Activated T-cell treated with anti-CD3 and anti-CD28 coated beads for 1 hour (primary cell): ENCODE measurements at places on chromosomes 3 and 15.

DNA sequence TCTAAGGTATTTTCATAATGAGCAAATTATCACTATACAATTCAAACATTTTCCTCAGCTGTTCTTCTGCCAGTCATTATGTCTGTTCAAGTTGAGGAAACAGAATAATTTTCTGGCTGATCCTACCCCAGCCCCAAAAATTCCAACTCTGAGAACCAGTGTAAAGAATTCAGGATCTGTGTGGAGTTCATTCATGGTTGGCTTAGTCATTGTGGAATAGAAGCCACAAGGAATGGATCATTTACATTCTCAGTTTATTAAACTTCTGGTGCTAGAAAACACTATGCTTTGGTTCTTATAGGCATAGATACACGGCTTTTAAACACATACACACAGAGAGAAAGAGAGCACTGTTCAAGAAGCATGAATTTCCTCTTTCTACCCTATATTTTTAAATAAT lies 134.6 kb downstream of the CMSS1 start:
- DNase-seq: no peak

- no peak for DNase-seq
Measured at GRCh38 chr3:40847551-40847992, 322.8 kb downstream of the ZNF621 start.

DNA sequence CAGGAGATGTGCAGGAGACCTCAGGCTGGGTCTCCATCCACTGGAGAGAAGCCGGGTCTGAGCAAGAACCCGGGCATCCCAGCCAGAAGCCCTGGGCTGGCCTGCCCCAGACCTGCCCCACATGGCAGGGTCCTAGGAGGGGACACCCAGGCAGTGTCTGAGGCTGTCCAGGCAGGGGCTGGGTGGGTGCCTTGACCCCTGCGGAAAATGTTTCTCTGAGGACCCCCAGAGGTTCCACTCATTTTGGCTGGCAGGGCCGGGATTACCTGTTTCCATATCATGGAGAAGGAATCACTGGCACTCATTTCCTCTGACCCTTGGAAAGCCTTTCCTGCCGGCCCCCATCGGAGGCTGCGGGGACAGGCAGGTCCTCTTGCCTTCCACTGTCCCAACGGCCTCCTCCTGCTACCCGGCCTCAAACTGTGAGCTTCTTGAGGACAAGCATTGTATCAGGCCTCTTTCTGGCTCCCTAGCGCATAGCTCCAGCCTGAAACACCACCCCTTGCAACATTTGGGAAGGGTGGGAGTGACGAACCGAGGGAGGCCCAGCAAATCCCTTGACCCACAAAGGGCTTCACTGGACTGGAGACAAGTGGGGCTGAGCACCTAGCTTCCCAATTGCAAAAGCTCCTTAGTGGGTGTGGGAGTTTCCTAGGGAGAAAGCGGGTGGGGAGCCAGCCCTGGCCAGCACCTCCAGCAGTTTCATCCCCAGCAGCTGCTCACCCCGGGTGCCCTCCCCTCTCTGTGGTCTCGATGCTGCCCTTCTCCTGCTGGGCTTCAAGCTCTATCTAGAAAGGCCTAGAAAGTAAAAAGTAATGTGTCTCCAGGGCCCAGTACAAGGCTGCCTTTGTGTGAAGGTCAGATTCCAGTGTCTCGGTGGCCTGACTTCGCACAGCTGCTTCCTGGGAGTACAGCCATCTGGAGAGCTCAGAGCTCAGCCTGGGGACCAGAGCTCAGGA lies 29.7 kb downstream of the ACSBG1 start:
- no peak for DNase-seq

DNA sequence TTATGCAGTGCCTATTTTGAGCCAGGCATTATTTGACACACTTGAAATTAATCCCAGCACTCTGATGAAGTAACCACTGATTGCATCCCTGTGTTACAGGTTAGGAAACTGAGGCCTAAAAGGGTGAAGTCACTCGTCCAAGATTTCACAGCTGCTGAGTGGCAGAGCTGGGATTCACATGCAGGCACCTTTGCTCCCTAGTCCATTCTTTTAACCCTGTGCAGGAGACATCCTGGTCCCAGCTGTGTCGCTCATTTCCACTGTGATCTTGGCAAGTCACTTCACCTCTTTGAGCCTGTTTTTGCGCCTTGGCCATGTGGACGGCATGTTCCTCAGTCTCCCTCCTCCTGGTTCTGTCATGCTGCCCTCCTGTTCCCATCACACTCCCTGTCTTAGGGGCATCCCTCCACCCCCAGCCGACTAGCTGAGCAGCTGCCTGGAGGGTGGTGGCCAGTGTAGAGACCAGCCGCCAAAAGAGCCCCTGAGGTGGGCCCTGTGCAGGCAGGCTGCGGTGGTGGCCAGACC lies 70.6 kb downstream of the SMAD6 start:
- no peak for DNase-seq

GRCh38 chr3:129972301-129972700 lies 2.2 kb upstream of the TRH start:
- DNase-seq: no peak

DNA sequence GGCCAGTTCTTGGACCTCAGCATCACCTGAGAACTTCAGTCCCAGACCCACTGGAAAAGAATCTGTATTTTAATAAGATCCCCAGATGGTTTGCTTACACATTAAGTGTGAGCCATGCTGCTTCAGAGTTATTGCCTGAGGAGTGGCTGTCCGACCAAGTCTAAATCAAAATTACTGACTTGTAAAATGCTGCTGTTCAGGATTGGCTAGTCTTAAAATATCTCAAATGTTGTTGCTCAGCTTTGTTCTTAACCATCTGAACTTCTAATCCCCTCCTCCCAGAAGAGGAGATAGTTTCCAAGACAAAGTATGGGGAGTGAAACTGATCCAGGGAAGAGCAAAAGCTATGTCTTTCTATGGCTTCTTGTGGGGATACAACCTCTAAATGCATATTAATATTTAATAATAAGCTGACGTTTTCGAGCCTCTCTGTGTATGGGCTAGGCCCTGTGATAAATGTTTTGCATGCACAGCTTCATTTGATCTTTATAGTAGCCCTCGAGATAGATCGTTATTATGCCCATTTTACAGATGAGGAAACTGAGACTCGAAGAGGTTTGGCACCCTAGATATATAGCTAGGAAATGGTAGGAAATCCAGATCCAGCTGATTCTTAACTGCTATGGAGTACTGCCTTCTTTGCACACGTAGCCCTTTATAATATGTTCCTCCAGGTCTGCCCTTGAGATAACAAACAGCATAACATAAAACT lies 52.2 kb downstream of the DNASE1L3 start:
- DNase-seq: no peak

DNA sequence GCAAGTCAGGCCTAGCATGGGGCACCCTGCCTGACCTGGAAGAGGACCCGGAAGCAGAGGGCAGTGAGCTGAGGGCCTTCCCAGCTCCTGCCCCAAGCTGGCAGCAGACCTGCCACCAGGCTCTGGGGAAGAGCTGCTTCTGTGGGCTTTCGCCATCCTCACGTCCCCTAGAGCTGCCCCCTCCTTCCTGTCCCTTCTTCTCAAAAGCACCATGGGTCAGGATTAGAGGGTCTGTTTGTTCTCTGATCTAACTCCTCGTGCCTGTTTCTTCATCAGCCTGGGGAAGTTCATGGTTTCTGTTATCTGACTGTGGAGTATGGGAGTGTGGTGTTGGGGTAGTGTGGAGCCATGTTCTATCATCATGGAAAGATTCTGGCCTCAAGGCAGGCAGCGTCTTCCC lies 58.4 kb upstream of the POLG start:
- no peak for DNase-seq

GRCh38 chr3:69433121-69433968 lies 47.5 kb upstream of the FRMD4B start:
- DNase-seq: no peak
